ENCODE measurements at places on chromosomes 13 and 19.

DNA sequence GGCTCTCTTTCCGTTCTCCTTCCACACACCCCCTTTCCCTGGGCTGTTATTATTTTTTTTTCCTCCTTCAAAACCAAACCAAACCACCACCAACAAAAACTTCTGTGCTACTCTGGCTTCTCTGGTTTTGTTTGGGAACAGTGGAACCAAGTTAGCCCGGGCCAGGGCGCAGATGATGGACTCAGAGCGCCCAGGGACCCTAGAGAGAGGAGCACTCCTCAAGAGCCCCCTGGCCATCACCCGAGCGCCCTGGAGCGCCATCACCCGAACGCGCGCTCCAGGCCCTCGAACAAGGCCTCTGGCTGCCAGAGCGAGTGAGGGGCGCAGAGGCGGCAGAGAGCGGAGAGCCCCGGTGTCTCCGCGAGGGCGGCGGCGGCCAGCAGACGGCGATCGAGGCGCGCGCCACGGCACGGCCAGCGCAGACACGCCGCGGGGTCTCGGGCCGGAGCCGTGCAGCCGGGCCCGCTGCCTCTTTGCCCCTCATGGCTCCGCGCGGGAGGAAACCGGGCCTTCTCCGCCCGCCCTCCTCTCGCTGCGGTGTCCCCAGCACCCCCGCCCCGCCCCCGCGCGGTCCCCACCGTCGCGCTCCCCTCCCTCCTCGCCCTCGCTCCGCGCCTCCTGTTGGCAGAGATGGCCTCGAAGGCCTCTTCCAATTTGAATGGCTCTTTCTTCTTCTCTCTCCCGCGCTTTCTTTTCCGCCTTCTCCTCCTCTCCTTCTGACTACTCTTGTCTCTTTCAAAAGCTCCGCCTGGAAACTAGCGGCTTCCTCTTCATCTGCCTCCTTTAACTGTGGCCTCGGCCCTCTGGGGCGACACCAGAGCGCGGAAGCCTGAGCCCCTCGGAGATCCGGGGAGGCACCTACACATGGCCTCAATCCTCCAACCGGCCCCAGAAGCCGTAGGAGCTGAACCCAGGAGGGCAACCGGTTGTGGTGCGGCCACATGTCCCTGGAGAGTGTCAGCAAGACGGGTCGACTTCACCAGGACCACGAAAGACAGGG is 4.1 kb upstream of the SOX1 start:
- DNase-seq, result no peak

DNA sequence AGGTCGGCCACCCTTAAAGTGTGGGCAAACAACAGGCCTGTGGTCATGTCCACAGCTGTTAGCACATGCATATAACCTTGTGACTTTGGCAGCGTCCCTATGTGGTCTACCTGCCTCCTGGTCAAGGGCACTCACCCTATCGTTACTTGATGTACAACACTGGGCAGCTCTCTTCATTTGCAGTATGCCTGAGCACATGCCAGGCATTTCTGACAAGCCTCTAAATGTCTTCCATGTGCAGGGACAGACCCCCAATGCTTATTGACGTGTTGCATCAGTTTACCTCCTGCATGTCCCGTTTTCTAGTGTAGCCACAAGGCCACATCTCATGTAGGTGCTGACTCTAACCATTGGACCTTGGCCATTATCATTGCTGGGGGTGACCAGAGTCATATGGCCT is 731.7 kb upstream of the MIR17HG start:
- no peak for DNase-seq

DNA sequence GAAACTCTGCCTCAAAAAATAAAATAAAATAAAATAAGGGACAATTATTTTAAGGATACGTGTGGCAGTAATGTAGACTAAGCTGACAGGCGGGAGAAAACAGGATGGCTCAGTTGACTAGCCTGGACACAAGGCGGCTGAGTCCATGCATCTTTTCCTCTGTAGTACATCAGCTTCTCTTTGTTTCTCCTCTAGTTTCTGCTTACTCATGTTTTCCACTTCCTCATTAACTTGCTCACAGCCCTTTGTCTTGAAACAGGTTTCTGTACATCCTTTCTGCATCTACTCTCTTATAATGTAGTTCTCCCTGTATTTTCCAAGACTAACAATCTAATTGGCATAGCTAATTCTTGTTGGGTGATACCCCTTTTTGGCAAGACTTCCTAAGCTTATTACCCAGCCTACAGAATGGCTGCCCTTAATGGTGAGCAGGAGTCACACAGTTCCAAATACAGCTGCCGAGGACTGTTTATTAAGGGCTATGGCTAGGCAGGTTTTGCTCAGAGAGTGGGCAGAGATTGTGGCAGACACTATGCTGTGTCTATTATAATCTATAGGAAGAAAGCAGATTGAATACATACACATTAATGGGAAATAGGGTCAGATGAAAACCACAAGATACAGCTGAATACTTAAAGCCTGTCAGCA is 58.7 kb upstream of the KLF5 start:
- DNase-seq, result no peak

DNA sequence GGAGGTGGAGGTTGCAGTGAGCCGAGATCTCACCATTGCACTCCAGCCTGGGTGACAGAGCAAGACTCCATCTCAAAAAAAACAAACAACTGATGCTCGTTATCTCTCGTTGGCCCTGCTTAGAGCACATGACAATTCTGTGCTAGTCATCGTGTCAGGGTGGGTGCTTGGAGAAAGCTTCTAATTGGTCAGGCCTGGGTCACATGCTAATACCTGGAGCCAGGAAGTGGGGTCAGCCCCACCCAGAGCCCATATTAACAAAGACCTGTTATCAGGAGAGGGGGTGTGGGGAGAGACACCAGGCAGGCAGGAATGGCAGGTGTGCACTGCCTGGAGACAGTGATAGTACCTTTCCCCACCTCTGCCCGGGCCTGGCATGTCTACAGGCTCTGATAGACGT is 84.9 kb downstream of the DPF1 start:
- DNase-seq, result no peak

Measured in H54 (cell line).